Fibroblast of lung (primary cell): ENCODE measurements at places on chromosomes 16 and 17. TPM values are rescaled to one million over a fixed set of nuclear protein-coding genes. Genes with fewer than 3 reads are reported as not detected.
A peak's percentile ranks its signal among the peaks of the same experiment; 100 is the strongest.

GRCh38 chr17:38735161-38735997 lies 5.2 kb downstream of the CISD3 start:
- peak; percentile 38 for DNase-seq

Gene HSF5
- under 0.01 TPM in 2 replicates for total RNA-seq

- DNase-seq, result peak; percentile 96
Observed at GRCh38 chr17:82003411-82004381, 19.0 kb downstream of the CENPX start.

DNA sequence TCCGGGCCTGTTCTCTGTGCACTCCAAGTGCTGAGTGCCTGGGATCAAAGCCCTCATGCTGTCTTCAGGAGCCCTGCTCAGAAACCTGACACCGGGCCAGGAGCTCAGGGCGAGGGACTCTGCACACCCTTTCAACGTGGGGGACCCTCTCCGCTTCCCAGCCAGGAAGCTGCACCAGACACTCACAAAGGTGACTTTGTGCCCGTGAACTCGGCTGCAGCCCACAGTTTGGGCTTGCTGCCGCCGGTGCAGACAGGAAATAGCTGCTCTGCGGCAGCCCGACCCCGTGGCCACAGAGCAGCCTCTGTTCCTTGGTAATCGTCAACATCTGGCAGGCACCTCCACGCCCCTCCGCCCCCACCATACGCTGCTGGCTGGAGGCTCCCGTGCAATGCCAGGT lies 93.4 kb upstream of the METRNL start:
- peak; percentile 33 for DNase-seq

- peak; percentile 75 for DNase-seq
Observed at GRCh38 chr17:82246365-82247181, 17.7 kb downstream of the SLC16A3 start.

DNA sequence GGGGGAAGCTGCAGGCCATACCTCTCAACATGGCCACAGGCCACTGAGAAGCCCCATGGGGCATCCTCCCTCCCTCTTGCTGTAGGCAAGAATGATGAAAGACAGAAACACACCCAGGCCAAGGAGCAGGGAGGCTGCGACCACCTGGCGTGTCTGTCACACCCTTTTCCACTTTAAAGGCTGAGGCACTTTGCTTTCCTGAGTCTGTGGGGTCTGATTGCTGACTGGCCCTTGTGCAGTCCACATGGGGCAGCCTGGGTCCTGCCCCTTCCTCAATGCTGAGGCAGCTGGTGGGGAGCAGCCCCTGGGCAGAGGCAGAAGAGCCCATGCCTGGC lies 8.7 kb downstream of the TMEM204 start:
- no peak for DNase-seq

DNA sequence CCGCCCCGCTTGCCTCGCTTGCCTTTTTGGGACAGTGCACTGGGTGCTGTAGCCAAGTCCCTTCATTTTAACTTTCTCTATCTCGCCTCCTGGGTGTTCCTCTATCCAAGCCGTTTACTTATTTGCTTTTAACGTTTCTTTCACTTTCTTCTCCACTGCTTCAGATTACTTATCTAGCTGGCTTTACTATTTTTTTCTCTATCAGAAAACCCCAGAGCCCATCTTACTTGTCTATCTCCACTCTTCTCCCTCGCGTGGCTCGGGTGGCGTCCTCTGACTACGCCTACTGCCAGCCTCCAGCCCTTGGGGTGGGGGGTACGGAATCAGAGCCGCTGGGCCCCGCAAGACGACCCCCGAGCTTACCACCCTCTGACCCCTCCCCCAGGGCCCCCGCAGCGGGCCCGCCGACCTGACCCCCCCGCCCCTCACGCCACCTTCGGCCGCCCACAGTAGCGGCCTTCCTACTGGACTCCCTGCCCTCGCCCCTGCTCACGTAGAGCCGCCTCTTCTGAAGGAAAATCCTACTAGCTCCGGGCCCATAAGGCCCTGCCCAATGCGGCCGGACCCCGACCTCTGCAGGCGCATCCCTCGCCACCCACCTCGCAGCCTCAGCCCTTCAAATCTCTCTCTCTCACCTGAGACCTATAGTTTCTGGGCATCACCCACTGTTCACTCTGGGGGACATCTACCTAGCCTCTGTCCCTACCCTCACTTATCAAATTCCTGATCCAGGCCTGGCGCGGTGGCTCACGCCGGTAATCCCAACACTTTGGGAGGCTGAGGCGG lies 1.0 kb upstream of the SLC12A4 start:
- DNase-seq, result no peak

Gene OR3A3
- not detected in 2 replicates for total RNA-seq

GRCh38 chr17:34358631-34359030 lies 2.4 kb downstream of the CCL13 start:
- DNase-seq, result no peak

DNA sequence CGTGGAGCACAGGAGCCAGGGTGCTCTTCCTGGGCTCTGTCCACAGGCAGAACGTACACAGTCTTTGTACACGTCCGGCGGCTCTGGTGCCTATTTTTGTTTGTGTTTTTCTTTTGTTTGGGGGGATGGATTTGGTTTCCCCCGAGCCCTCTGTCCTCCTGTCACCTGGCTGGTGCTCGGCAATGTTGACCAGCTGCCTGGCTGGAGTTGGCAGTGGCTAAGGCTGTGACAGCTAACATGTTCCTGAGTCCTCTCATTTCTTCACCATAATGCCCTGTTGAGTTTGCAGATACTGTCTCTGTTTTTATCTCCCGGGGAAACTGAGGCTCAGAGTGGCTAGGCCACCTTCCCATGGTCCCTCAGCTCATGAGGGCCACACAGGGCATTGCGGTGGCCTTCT lies 25.7 kb downstream of the MAPT start:
- DNase-seq, result no peak

Gene MYO1C
- total RNA-seq, result 113 and 190 TPM in 2 replicates

DNA sequence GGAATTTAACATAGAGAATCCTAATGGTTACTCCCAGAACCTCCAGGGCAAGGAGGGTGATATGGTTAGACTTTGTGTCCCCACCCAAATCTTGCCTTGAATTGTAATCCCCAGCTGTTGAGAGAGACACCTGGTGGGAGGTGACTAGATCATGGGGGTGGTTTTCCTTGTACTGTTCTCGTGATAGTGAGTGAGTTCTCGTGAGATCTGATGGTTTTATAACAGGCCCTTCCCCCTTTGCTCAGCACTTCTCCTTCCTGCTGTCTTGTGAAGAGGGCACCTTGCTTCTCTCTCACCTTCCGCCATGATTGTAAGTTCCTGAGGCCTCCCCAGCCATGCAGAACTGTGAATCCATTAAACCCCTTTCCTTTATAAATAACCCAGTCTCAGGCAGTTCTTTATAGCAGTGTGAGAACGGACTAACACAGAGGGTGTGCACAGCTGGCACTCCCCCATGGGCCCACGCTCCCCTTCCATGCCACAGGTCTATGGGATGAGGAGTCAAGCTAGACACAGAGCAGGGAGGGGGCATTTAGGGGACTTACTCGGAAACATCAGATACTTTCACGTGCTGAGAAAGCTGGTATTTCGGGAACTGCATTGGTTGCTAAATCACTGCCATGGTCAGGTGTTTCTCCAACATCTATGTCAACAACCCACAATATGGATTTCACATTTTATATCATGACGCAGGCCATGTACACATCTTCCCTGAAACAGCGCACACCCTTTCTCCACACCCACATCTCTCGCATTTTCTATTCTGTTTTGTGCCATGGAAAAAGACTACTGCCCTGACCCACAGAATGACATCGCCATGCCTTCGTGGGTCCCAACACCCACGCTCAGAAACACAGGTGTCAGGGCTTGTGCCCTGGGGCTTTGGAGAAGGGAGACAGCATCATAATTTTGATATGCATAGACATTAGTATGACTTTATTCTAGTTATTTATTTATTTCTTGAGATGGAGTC lies 199.1 kb upstream of the GSE1 start:
- no peak for DNase-seq

DNA sequence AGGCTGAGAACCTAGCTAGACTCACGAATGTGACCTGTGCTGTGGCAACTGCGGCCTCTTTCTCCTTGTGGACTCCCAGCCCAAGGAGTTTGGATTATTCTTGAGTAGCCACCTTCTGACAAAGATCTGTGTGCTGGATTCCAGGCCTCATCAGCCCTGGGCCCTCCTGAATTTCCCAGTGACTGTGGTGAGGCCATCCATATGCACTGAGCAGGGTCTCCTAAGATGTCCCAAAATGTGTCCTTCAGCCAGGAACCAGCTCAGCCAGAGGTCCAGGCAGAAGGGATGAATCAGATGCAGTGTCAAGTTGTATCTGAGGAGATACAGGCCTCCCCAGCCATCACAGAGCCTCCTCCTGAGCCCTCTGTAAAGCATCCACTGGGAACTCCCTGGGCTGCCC lies 124.5 kb downstream of the CCDC182 start:
- no peak for DNase-seq

Gene MEIOC
- total RNA-seq, result under 0.01 TPM in 1 of 2 replicates, not detected in the other

- no peak for DNase-seq
Observed at GRCh38 chr17:77118251-77118928, 22.4 kb upstream of the SEC14L1 start.

- no peak for DNase-seq
Observed at GRCh38 chr16:85449885-85450245, 163.3 kb upstream of the GSE1 start.

DNA sequence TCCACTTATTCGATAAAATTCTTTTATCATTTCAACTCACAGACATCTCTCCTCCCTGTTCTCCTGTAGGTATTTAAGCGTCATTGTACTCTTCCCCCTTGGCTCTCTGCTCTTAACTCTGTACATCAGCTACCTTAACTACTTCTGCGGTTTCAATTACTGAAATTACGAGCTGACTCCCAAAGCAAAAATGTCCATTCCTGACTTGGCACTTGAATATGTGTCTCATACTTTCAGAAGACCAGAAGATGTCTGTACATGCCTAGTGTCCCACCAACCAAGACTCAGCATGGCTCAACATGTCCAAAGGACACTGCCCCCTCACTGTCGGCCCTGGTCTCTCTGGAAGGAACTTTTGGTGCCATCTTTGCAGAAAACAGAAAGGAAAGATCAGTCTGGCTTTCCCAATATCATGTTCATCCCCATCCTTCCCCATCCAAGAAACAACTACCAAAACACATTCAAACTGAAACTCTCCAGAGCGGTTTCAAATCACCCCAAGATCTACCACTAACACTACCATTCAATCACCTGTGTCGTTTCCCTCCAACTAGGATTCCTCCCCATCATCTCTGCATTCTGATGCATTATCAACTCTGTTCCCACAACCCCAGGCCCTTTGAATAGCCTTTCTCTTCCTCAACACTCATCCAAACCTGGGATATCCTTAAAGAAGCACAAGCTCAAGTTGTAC lies 74.9 kb downstream of the ZFHX3 start:
- DNase-seq, result no peak

DNA sequence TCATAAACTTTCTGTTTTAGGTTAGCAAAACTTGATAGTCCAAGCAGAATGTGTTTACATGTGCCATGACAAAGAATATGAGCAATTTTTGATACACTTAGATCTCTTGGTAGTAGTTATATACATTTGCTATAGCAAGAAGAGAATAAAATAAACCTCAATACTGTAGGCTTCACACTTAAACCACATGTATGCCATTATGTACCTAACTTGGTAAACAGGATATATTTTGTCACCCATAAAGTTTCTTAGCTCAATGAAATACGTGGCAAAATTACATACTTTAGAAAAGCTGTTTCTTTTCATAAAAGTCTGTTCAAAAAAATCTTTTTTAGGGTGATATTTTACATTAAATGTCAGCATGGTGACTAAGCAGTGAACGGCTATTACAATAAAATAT lies 184.7 kb downstream of the MYO1D start:
- DNase-seq, result no peak

GRCh38 chr17:31311526-31311925 lies 2.3 kb downstream of the EVI2B start:
- no peak for DNase-seq

Gene SOX15
- under 0.01 and 0.50 TPM in 2 replicates for total RNA-seq
